Activated CD4-positive, alpha-beta T cell treated with anti-CD3 and anti-CD28 coated beads, Interleukin-2, amount 50 U/mL, for 4 hours (primary cell): ENCODE measurements at places on chromosomes 4 and X.

- DNase-seq = no peak
Observed at GRCh38 chr4:34469516-34469915, 1774.8 kb downstream of the ARAP2 start.

GRCh38 chr4:140174543-140174942 is 20.6 kb upstream of the MAML3 start:
- DNase-seq = no peak

DNA sequence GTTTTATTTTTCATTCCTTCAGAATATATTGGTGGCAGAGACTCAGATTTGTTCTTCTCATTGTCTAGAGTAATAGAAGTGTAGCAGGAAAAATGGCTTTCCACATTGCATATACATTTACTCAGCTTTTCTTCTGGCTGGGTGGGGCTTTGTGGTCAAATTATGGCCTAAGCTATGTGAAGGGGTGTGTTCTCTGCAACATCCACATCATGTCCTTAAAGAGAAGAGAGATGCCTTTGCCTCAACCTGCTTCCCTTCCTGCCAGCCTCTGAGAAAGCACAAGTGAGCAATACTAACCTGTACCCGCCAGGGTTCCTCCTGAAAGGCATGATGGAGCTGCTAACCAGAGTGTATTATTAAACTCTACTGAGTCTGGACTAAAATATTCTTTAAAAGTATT is 695.6 kb upstream of the FAM241A start:
- DNase-seq = no peak

- DNase-seq = no peak
Observed at GRCh38 chr4:47598320-47598719, 113.2 kb downstream of the ATP10D start.

- no peak for DNase-seq
Observed at GRCh38 chr4:5045097-5045496, 6.2 kb upstream of the STK32B start.

- DNase-seq = no peak
Observed at GRCh38 chrX:21379991-21380390, 5.8 kb downstream of the CNKSR2 start.

- no peak for DNase-seq
Observed at GRCh38 chr4:47468706-47469365, 5.3 kb upstream of the COMMD8 start.

GRCh38 chrX:120137439-120137838 is 21.0 kb upstream of the RHOXF2 start:
- DNase-seq = no peak

DNA sequence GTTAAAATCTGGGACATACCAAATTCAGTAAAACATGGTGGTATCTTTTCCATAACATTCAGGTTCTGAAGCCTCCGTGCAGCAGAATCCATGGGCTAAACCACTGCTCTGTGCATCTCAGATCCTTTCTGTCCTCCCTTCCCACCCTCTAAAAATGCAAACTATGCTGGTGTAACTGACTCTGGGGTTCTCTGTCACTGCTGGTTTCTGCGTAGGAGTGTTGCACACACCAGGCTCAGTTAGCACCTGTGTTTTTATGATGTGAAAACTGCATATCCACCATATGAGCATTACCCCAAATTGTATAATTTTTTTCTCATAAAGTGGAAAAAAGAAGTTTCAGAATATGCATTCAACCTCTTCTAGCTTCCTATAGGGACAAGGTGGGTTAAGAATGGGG is 22.4 kb upstream of the IL21 start:
- DNase-seq = no peak

DNA sequence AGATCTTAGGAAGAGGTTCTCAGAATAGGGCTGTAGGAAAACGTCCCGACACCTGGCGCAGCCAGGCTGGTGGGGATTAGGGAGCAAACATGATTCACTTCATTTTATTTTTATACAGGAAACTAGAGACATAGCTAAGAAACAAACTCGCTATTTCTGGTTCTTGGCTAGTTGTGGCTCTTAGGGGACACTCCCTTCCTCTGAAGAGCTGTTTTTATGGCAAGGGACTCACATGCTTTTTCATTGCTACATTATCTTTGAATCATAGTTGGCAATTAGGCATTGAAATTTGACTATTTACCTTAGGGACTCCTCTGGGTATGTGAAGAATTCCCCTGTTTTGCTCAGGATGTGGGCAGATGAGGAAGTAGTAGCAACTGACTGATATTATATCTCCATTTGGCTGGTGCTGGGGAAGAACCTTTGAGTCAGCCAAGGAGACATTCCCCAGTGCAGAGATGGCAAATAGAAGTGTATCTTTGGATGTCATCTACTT is 174.5 kb downstream of the SMIM20 start:
- no peak for DNase-seq

- no peak for DNase-seq
Observed at GRCh38 chr4:46392421-46392820, 2.5 kb upstream of the GABRA2 start.

DNA sequence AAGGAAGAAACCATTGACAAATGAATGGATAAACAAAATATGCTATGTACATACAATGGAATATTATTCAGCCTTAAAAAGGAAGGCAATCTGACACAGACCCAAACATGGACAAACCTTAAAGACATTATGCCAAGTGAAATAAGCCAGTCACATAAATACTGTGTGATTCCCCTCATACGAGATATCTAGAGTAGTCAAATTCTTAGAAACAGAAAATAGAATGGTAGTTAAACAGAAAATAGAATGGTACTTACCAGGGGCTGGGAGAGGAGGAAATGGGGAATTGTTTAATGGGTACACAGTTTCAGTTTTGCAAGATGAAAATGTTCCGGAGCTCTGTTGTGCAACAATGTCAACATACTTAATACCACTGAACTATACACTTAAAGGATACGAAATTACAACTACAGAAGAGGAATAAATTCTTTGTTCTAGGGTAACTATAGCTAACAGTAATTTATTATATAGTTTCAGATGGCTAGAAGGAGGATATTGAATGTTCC is 47.8 kb upstream of the DUSP21 start:
- no peak for DNase-seq

DNA sequence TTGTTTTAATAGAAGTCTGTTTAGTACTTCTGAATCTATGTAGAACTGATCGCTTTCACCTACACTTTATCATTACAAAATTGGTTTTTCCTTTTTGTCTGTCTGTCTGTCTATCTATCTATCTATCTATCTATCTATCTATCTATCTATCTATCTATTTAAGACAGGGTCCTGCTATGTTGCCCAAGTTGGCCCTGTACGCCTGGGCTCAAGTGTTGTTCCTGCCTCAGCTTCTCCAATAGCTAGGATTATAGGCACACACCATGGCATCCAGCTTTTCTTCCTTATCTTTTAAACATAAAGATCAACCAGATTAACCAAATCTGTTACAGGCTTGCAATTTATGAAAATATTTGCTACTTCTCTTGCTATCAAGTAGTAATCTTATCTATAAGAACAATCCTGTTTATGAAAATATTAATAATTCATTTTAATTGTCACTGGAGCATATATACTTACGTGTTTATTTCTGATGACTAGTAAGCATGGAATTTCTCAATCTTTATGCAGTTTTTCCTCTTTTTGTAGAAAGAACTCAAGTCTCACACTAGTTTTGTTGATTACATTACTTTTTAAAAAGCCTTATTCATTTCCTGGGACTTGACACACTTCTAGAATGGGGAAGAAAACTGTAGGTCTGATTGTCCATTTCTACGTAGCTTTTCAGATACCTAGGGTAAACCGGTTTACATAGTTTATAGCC is 24.5 kb downstream of the KIAA0232 start:
- no peak for DNase-seq

DNA sequence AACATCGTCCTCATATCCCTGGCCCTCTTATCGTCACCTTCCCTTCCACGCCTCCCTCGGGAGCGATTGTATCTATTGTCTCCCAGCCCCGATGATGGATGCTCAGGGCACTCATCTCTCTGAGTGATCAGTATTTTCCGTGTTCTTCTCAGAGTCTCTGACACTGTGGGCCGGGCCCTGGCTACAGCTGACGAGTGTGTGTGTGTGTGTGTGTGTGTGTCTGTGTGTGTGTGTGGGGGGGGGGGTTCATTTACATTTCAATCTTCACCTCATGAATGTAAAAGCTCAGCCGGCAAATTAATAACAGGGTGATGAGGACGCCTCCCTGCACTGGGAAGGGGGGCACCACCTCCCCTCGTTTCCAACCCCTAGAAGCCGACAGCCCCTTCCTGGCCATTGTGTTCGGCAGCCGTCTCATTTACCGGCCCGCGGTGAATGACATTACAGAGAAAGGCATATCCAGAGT is 159.5 kb downstream of the SHOX start:
- DNase-seq = no peak

DNA sequence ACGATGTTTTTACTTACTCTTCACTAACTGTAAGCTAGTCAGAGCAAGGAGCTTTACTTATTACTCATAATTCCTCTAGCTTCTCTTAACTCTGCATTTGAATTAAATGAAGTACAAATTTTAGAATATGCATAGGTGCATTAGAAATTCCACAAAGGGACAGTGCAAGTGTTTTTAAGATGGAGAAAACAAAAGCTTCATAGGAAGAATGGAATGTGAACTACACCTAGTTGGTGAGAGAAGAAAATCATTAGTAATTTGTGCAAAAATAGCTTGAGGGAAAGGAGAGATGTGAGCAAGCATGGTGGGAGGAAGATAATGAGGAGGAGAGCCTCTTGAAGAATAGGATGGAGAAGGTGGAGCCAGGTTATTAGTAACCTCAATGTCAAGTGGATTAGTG is 77.5 kb upstream of the SMARCA5 start:
- no peak for DNase-seq

DNA sequence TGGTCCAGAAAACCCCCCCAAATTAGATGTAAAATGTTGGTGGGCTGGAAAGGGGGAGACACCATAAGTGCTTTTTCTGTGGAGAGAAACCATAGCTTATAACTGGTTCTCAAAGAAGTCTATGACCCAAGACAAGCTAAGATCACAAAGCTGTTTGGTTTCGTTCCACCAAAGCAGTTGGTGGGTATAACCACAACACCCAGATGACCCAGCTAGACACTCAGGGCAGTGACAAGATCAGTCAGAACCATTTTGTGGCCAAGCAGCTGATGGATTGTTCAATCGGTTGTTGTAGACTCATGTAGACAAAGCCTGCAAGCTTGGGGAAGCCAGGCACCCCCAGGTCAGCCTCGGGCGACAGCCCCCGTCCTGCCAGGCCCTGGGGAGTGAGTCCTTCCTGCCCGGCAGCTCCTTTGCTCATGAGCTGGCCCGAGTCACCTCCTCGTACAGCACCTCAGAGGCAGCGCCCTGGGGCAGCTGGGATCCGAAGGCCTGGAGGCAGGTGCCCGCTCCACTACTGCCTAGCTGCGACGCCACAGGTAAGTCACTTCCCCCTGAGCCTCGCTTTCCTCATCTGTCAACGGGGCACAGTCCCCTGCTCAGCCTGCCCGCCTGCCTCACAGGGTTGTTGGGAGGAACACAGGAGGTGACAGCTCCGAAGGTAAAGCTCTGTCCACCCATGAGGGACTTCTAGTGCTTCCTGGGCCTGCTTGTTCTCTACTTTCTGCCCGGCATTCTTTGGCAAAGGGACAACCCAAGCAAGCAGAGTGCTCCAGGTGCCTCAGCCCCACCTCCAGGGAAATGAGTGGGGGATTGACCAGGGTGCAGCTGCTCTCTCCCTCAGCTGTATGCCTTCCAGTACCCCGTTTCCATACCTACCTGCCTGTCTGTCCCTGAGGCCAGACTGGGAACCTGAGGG is 65.2 kb upstream of the MTM1 start:
- no peak for DNase-seq

DNA sequence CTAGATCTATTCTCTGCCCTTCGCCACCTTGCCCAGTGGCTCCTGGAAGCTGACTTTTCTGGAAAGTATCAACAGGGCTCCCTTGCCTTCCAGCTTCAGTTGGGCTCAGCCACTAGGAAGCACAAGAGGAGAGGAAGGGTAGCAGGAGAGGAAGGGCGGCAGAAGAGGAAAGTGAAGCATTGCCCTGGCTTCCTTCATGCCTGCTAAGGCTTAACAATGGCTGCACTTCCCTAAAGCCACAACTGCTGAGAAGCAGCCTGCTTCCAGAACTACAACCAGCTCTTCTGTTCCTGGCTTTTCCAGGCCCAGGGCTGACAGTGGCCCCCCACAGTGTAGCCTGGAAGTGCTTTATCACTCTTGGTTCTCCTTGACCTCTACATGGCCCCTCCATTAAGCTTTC is 29.1 kb upstream of the PGM2 start:
- DNase-seq = no peak
